ENCODE measurements at places on chromosomes 12 and 14.

DNA sequence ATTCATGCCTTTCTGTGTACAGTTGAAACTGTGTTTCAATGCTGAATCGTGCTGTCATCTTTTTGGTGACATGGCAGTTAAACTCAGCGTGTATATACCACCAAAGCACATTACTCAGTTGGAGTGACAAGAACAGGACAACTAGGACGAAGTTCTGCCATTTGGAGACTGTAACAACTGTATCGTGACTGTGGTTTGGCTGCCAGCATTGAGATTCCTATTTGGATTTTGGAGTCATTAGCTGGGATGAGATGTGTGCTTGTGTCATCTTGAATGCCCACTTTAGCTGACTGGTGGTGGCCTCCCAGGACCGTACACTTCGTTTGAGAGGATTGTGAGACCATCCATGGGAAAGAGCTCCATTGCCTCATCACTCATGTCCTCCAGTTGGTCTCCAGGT lies 42.9 kb downstream of the FBXL14 start:
- DNase-seq, result no peak

GRCh38 chr14:61564618-61565091 lies 130.7 kb upstream of the HIF1A start:
- no peak for DNase-seq

DNA sequence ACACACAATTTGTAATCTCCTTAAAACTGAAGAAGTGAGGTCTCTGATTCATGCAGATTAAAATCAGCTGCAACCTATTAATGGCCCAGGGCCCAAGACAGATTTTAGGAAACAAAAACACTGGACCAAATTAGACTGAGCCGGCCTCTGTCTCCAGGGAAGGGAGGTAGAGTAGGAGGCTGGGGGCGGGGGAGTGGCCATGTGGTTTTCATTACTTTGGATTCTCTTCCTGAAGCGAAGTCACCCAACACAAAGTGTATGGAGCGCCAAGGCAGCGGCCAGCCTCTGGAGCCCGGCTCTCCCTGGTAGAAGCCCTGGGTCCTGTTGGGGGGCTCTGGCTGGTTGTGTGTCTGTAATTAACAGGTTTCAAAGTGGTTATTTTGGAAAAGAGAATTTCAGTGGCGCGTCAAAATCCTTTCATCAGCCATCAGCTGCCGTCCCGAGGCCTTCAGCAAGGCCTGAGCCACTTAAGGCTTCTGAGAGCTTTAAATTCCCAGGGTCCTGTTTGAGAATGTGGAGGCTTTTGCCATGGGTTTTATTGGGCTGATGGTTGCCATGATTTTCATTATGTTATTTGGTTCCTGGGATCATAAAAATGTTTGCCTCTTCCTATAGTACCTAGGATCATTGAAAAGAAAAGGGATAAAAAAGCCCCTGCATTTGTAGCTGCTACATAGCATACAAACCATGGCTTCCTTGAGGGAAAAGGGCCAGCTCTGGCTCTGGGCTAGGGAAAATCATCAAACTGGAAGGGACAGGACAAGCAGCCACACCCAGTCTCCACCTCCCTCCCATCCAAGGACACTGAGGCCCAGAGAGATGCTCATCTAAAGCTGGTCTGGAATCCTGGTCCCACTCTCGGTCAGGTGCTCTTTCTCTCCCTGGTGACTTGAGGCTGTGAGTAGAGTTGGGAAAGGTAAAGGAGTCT lies 282.4 kb downstream of the ZFP36L1 start:
- no peak for DNase-seq

GRCh38 chr14:71856199-71856919 lies 75.9 kb upstream of the RGS6 start:
- DNase-seq, result no peak

GRCh38 chr14:103367995-103368394 lies 17.2 kb upstream of the MARK3 start:
- DNase-seq, result no peak

DNA sequence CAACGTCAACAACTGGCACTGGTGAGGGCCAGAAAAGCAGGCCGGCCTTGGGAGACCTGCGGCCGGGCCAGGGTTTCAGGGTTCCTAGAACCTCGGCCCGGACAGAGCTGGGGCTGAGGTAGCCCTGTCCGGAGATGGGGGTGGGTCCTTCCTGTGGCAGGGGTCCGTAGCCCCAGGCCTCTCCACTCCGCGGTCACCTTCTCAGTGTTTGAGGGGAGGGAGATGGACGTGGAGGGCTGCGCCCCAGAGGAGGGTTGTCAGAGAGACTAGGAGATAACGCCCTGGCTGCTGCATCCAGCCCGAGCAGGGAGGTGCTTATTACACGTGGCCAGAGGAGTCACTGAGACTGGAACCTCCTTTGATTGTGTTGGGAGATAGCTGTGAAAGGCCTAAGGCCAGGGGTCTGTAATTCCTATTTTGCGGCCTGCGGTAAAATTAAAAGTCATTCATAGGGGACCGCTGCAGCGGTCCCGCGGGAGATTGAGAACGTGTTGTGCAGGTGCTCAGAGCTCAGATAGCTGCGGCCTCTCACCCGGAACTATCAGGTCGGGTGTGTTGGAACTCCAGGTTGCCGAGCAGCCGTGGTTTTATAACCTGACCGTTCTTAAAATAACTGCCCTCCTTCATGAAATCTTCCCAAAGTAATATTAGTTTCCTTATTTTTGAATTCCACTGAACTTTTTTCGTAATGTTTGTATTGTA lies 507 bp downstream of the AHSA1 start:
- peak; percentile 43 for DNase-seq

DNA sequence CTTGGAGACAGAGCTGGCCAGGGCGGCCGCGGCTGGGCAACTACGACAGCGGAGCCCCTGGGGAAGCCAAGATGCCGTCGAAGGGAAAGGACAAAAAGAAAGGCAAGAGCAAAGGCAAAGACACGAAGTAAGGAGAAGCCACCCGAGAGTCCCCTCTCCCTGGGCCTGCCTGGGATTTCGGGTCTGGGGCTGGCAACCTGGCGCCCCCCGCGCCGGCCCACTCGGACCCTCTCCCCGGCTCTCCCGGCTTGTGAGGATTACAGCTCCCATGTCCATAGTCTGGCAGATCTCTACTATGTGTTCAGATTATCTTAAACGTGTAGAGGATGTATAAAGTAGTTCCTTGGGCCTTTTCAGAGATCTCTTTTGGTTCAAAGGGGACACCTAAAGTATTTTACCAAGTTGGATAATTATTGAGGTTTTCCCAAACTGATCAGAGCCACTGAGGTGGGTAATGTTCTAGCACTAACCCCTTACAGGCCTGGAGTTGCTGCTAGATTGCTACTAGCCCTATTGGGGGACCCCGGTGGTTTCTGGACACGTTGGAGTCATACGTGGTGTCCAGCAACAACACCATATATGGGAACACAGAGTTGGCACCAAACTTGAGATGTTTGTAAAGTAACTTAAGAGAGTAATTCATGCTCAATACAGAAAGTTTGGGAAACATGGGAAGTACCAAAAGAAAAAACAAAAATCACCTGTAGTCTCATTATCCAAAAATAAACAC lies 424 bp downstream of the BBOF1 start:
- no peak for DNase-seq

DNA sequence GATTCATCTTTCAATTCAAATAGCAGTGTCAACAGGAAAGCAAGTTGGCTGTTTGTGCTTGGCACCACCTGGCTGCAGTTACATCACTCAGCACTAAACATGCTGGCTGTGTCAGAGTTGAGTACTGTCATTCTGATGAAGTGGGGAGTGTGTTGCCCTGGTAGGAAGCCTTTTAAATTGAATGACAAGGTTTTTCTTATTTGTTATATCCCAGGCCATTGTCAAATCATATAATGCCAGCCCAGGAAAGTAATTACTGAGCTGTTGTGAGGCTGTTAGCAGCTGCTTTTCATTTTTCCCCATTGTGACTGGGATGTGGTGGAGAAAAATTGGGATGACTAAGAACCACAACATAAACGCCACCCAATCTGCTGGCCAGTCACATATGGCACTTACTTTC lies 106.5 kb upstream of the PRKD1 start:
- DNase-seq, result no peak

DNA sequence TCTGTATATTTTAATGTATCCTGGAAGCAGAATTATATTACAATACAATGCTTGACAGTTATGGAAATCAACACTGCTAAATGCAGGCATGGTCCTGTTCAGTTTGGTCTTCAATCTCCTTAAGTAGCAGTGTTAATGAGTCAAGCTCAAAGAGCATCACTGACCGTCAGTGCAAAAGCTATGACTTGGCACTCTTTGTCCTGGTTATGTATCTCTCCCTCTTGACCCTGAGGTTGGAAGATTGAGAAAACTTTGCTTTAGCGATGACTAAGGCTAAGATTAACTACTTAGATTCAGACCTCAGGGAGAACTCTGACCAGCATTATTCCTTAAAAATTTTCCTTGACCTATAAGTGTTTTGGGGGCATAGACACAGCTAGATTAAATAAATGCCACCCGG lies 10.9 kb downstream of the CLEC7A start:
- no peak for DNase-seq

GRCh38 chr12:109961612-109962011 lies 34.6 kb downstream of the GIT2 start:
- DNase-seq, result no peak

DNA sequence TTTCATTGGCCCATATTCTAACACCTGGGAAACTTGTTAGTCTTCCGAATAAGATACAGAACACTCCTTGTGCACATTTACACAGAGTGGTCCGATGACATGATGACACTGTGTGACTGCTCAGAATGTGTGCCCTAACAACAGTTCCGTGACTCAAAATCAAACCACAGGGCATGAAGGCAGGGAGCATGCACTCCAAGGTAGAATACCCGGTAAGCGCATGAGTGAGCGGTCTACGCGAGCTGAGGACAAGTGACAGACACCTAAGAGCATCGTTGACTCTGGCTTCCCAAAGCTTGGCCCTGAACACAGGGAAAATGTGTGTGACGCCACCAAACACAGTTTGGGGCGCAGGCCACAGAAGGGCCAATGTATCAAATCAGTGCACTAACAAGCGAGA lies 18.6 kb downstream of the CLIP1 start:
- no peak for DNase-seq

- peak; percentile 51 for DNase-seq
Observed at GRCh38 chr12:100395811-100396210, 38.9 kb downstream of the SLC17A8 start.

GRCh38 chr12:51504851-51505250 lies 80.2 kb downstream of the SLC4A8 start:
- no peak for DNase-seq

- no peak for DNase-seq
Observed at GRCh38 chr14:71143381-71144290, 236.4 kb downstream of the PCNX1 start.

DNA sequence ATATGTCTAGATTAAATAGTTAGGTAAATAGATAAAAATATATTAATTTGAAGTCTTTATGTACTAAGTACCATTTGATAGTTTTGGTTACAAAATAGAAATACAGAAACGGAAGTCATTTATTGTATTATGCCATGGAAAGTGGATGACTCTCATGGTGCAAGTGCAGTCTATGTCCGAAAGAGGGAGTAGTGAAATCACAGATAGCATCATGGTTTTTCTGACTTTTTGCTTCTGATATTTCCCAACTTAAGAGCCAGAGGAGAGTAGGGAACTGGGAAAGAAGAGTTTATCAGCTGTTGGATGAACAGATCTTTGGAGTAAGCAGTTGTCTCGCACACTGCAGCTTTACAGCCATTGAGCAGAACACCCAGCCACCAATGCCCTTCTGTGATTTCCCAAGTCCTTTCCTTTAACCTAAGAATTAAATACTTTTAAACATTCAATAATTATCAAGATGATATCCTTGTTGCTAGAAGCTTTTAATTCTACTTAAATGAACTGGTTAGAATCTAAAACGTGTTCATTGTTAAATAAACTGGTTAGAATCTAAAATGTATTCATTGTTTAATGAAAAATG lies 18.4 kb upstream of the SRGAP1 start:
- no peak for DNase-seq

GRCh38 chr12:96906849-96907670 lies at the start of gene NEDD1:
NEDD1 (plus strand) TSS chr12:96907257; CDS start chr12:96909760, 2,503 bp downstream.
- DNase-seq, result peak; percentile 89

DNA sequence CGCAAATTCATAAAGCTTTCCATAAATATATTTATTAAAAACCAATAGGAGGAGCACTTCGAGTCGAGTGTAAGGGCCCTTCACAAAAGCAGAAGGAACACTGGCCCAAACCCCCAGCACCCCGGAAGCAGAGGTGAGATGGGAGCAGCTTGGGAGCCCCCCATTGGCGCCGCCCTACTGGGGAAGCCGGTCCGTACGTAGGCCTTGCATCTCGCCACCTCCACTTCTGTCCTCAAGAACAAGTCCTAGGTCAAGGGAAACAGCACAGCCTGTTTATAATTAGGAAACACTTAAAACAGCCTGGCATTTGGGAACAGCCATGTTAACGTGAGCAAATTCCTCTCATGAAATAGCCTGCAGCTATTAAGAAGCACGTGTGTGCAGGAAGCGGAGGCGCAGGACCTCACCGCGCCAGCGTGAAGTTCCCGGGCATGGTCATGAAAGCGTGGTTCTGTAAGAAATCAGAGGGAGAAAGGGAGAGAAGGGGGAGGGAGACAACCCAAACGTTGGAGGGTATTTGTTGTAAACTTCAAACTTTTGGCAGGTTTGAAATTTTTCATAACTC lies 7.7 kb downstream of the ANKRD9 start:
- DNase-seq, result no peak

DNA sequence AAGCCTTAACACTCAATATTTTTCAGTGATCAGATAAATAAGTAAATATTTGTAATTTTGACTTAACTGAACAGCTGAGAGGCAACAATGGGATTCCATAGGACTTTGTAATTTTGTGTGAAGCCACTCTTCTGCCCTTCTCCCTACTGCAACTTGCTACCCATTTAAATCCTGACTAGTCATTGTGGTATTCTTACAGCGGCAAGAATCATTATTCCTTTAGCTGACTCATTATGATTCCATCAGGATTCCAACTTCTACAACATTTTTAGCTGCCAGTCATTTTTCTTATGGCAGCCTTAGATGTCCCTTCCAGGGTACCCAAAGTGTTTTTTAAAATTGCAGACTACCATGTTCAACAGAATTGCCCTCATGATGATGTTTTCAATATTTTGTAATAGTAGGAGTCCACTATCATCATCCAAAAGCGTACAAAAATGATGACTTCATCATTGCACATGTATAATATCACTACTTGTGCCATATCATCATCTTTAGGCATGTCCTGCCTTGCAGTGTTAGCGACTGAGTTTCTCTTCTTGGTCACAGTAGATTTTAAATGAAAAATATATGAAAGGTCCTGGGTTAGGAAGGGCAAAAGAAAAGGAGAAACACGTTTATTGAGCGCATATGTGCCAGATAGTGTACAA lies 5.1 kb upstream of the MAGOHB start:
- no peak for DNase-seq

DNA sequence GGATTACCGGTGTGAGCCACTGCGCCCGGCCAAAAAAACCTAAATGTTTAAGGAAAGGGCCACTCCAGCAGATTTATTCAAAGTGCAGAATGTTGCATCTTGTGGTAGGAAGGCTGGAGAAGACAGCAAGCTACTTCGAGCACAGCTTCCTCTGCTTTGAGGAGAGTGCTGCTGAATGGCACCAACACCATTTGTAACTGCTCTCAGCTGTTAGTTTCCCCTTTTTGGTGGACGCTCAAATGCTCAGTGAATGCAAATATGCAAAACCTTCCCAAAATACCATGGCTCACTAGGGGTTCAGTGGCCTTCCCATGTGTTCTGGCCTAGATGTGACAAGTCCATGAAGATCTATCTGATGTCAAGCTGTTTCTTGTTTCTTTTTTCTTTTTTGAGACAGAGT lies 2.9 kb upstream of the TDRD9 start:
- no peak for DNase-seq

Measured in transverse colon (tissue), 4 donors.